Stimulated activated CD4-positive, alpha-beta T cell treated with anti-CD3 and anti-CD28 coated beads, Interleukin-15, amount 100 ng/mL, for 1 hour (primary cell): ENCODE measurements at places on chromosomes 7 and 10.

- DNase-seq, result no peak
These were observed 28.7 kb downstream of the PNPLA8 start for GRCh38 chr7:108497082-108497725.

GRCh38 chr10:21427804-21428481 lies 97.5 kb downstream of the SKIDA1 start:
- no peak for DNase-seq

DNA sequence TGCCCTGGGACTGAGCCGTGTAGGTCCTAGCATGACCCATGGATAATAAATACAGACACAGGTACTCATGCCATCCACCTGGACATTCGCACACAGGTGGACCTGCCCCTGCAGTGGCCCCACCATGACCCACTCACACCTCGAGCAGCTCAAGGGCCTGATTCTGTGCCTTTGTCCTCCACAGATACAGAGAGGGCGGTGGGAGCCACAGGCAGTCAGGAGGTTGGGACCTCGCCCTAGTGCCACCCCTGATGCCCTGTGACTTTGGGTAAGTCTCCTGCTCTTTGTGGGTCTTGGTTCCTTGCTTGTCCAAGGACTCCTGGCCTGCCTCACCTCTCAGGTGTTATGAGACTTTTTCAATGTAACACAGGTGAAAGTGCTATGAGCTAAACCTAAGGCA lies 42.9 kb downstream of the C10orf120 start:
- DNase-seq, result no peak

- no peak for DNase-seq
These were observed 130.5 kb upstream of the PFKP start for GRCh38 chr10:2936816-2937215.

GRCh38 chr10:86090807-86091206 lies 275.8 kb downstream of the GRID1 start:
- no peak for DNase-seq

DNA sequence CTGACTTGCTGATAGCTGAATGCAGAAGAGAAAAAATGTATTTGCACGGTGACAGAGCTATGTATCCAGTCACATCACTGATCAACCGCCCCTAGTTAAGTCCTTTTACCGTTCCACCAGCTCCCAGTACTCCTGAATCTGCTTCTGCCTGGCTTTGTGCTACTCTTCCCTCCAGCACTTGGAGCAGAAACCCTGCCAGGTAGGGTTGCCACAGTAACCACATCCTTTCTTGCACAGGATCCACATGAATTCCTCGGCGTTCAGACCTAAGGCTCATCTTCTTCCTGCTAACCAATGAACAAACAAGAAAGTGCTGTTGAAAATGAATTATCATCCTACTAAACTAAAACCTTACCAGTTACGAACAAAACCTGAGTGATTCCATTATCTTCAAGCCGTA lies 52.0 kb upstream of the KCTD7 start:
- DNase-seq, result no peak

GRCh38 chr7:131836733-131837132 lies 280.3 kb upstream of the PODXL start:
- DNase-seq, result no peak

DNA sequence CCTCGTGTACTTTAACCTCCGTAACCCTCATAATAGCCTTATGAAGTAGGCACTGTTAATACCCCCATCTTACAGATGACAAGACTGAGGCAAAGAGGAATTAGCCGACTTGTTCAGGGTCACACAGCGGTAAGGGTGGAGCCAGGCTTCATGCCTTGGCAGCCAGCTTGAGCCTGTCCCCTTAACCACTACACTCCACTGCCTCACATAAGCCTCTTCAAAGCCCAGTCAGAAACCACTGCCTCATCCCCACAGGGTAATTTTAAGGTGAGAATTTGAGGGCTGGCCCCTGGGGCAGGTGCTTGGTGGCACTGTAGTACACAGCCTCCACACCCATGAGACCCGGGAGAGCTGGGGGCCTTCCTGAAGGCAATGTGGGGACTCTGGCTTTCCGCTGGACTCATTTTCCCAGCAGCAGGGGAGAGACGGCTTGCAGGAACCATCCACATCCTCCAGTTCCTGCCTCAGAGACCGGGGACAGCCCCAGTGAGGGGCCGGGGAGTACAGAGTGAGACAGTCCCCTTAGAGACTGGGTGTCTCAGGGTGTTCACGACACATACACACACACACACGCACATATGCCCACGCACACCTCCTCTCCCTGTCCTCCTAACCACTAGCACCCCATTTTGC lies 7.6 kb upstream of the C10orf105 start:
- DNase-seq, result no peak

DNA sequence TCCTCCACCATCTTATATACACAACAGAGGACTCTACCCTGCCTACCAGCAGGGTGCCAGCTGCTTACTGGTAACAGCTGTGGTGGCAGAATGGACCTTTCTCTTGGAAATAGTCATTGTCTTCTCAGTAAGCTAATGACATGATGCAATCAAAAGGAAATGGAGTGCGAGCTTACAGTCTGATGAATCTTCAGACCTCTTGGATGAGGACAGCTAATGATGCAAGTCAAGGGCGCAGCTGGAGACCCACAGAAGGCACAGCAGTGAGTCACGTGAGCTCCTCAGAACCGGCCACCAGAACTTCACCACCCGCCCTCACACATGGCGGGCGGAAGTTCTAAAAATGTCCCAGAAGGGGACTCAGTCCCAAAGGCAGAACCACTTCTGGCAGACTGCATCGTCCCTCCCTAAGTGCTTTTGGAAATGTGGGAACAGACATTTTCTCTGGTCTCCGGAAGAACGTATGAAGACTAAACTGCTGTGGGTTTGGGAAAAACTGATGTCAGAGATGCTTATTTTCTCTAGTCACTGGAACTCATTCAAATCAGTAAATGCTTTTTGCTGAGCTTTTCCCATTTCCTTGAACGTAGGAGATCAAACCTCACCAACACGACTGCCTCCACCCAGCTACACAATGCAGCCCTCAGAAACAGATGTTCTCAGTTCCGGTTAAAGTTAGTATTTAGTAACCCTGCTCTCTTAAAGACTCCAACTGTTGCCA lies 96.4 kb downstream of the FAS start:
- no peak for DNase-seq

DNA sequence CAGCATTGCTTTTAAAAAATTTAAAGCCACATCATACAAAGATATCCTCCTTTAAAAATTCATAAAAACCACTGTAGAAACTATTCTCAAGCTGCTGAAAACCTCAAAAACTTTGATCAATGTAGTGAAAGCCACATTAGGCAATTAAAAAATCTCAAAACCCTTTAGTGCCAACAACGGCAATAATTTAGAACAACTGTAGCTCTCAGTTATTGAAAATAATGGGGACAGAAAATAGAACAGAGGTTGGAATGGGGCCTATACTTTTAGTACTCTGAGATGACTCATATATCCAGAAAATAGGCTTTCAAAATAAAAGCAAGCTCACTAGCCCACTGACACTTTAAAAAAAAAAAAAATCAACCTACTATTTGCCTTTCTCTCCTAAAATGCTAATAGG lies 87.5 kb downstream of the GSAP start:
- no peak for DNase-seq

- DNase-seq, result no peak
These were observed 17.9 kb downstream of the AFAP1L2 start for GRCh38 chr10:114386452-114386851.

DNA sequence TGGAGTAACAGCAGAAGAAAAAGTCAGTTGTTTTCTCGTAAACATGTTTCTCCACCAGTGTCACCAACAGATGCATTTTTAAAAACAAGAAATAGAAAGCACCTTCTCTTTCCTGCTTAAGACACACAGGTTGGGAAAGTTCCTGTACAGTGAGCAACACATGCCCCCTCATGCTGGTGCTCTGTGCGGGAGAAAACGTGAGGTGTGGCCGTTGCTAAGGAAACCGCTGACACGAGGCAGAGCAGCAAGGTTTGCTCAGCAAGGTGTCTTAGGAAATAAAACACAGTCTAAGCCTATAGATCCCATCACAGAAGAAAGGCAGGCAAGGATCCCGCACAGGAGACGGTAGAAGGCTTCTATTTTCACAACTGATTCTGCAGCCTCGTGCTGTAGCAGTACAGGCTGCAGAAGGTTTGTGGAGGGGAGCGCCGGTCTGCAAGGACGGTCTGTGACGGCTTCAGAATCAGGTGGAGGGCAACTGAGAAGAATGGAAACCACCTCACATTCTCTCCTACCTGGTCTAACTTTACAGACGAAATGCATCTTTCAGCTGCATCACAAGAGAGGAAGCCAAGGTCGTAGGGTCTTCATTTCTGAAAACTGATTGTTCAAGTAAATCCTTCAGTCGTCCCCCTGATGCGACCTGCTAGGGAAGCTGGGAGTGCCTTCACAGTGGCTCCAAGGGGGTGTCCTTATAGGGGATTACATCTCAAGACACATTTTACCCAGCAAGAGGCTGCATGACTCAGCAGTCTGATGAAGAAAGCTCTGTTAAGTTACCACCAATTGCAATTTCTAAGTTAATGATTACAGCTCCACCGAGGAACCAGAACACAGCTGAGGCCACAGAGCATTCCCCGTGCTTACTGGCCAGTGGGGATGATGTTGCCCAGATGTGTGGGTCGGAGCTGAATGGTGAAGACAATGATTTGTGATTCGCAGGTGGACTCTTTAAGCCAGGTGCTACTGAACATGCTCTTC lies 150.7 kb upstream of the KLF14 start:
- no peak for DNase-seq

GRCh38 chr10:47167591-47167990 lies 132.4 kb upstream of the GDF10 start:
- DNase-seq, result no peak

- no peak for DNase-seq
These were observed 26.2 kb upstream of the BMPR1A start for GRCh38 chr10:86730227-86730626.

- no peak for DNase-seq
These were observed 467 bp downstream of the MMRN2 start for GRCh38 chr10:86956848-86957448.

- DNase-seq, result no peak
These were observed 131.7 kb downstream of the SORCS1 start for GRCh38 chr10:107032700-107033401.

- no peak for DNase-seq
These were observed 130.1 kb upstream of the ZEB1 start for GRCh38 chr10:31188792-31189406.

DNA sequence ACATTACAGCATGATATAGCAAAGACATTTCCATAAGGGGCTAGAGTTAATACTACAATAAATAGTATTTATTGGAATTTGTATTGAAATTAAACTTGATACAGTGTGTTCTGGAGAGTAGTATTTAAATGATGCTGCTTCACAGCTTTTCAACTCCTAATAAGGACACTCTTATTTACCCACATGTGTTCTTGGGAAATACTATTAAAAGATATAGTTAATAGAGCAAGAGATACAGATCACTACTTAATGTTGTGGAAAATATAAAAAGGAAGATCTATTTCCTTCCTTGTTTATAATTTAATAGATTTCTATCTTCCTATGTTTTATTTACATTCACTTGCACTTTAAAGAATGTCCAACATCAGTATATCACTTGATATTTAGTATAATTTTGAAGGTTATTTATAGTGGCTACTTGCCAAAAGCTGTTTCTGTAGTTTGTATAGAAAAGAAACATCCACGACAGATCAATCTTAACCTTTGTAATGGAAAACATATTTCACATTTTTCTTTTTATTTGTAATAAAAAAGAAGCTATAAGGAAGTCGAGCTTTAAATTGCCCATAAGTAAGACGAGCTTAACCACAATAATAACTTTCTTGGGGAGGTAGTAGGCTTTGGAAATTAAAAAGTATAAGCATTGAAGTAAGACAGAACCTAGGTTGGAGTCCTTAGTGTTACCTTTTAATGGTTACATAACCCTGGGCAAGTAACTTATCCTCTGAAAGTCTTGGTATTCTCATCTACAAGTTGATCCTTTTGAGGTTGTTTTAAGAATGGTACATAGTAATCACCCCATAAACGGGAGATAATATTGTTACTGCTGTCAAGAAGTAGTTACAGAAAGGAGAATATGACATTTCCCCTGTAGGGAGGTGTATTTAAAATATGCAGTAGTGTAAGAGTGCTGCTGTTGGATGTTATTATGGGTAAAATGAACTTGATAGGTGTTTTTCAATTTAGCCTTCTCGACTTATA lies 32.8 kb downstream of the CPED1 start:
- no peak for DNase-seq

DNA sequence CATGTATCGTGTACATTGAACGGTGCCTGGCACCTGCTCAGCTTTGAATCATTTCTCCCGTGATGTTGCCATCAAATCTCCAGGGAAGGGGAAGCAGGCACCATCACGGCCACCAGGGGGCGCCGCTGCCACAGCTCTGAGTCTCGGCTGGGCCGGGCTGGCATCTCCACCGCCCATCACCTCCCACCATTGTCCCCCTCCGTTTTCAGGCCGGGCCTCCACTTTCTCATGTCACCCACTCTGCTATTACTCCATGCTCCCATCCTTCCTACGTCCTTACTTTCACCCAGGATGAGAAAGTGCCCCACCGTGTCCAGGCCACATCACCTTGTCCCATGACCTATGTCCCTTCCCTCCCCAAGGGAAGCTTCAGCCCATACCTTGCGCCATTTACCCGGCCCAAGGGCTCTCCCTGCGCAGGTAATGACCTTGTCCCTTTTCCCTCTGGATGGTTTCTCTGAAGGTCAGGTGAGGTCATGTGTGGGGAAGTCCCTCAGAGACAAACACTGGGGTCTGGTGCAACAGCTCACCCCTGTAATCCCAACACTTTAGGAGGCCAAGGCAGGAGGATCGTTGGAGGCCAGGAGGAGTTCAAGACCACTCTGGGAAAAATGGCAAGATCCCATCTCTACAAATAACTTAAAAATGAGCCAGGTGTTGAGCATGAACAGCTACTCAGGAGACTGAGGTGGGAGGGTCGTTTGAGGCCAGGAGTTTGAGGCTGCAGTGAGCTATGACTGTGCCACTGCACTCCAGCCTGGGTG lies 31.8 kb upstream of the OCM2 start:
- peak; percentile 76 for DNase-seq

GRCh38 chr10:42488416-42488815 lies 150.0 kb downstream of the ZNF33B start:
- no peak for DNase-seq

GRCh38 chr10:119391440-119392251 lies 150.9 kb downstream of the RGS10 start:
- no peak for DNase-seq

DNA sequence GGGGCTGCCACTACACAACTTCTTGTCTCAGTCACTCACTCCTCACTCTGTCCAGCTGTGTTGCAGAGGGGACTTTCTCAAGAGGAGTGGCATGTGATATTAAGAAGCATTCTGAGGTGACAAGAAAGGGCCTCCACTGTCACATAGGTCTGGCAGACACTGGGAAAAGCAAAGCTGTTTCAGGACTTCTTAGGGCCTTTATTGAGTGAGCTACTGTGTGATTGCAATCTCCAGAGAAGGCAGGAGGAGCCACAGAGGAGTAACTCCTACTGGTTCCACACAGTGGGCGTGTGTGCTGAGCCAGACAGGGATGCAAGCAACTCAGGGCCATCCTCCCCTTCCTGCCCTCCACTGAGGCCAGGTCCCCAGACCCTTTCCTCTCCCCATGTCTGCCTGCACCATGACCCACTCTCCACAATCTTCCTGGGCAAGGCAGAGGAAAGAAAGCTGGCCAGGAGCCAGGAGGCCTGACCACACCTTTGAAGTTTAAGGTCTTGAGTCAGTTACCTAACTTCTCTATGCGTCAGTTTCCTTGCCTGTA lies 262.0 kb upstream of the ZMIZ1 start:
- no peak for DNase-seq
